ENCODE measurements at places on chromosomes 12 and 14.

DNA sequence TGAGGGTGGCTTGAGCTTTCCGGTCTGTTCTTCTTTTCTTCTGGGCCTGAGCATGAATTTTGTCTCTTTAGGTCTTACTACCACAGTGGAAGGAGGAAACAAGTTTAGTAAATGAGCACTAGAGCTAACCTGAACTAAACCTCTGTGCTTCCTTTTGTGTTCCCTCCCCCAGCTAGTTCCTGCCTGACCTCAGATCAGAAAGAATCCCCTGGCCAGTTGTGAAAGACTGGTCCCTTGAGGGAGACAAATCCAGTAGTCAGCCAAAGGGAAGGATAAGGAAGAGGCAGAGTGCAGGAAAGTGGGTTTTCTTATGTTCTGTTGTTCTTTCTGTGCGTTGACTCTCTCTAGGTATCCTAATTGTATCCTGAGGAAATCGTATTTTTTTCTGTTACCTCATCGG is 17.5 kb downstream of the ZNF664 start:
- H3K27me3 ChIP-seq = no peaks in the 10 kb centered on the region
- DNase-seq = no peak
- peaks cover 22% of the 10 kb centered on the region for H3K4me1 ChIP-seq

GRCh38 chr12:51883998-51884675 is 3.8 kb upstream of the ANKRD33 start:
- no peaks in the 10 kb centered on the region for H3K27me3 ChIP-seq
- no peaks in the 10 kb centered on the region for H3K4me1 ChIP-seq
- no peak overlapping the region for H3K27ac ChIP-seq
- no peak overlapping the region for H3K4me3 ChIP-seq
- H3K36me3 ChIP-seq = no peaks in the 10 kb centered on the region

GRCh38 chr14:54230645-54231044 is 166.2 kb upstream of the CDKN3 start:
- no peaks in the 10 kb centered on the region for H3K4me1 ChIP-seq
- H3K27ac ChIP-seq = no peak overlapping the region
- H3K36me3 ChIP-seq = no peaks in the 10 kb centered on the region
- DNase-seq = no peak
- no peaks in the 10 kb centered on the region for H3K27me3 ChIP-seq
- H3K4me3 ChIP-seq = no peak overlapping the region

DNA sequence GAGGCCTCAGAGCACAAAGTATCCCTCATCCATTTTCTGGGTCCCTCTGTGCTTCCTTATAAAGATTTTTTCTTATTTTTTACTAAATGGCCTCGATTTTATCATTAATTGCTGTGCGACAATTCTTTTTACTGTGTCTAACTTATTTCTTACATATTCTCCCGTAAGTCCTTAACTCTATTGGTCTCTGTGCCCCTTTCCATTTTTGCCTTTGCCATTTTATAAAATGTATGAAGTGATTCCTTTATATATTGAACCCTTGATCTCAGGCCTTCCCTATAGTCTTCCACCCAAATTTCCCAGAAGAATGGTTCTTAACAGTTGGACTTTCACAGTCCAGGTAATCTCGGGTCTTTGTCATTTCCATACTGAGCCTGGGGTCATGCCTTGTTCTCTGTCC is 55.0 kb upstream of the ESRRB start:
- no peak for DNase-seq
- H3K36me3 ChIP-seq = no peaks in the 10 kb centered on the region
- no peaks in the 10 kb centered on the region for H3K4me1 ChIP-seq
- no peak overlapping the region for H3K27ac ChIP-seq
- H3K27me3 ChIP-seq = peaks cover 96% of the 10 kb centered on the region

- no peak overlapping the region for H3K4me3 ChIP-seq
- DNase-seq = no peak
- no peaks in the 10 kb centered on the region for H3K4me1 ChIP-seq
- H3K27ac ChIP-seq = no peak overlapping the region
- H3K36me3 ChIP-seq = no peaks in the 10 kb centered on the region
- no peaks in the 10 kb centered on the region for H3K27me3 ChIP-seq
These were observed 76.4 kb downstream of the SUSD6 start for GRCh38 chr14:69687606-69688298.
